ENCODE measurements at places on chromosomes 3 and 15.

DNA sequence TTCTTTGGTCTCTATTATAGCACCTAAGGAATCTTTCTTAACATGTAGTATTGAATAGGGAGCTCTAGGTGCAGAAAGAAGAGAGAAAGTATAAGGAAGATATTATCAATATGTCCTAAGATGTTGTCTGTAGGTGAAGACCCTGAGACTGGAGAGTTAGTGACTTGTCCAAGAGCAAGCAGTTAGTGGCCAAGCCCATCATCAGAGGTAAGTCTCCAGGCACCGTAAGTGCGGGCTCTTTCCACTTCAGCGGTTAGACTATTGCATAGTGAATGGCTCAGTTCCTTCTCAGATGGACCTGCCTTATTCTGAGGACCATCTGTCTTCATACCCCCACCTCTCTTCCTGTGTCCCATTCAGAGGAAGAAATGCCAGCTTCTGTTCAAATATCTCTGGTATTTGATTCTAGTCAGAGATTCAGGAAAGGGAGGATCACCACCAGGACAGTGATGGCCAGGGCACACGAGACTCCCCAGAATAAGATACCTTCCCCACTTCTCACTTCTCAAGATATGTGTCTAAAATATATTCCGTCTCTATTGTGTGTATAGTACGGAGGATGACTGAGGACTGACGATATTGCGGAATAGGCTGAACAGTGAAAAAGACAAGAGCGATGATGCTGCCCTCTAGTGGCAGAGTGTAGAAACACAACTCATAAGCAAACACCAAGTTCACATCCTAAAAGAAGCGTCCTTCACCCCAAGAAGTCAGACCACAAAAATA is 19.1 kb upstream of the ADGRG7 start:
- DNase-seq, result peak; percentile 62

- no peak for DNase-seq
Observed at GRCh38 chr3:83946049-83946448, 1012.7 kb upstream of the CADM2 start.

- no peak for DNase-seq
Observed at GRCh38 chr3:46397111-46397510, 9.8 kb downstream of the CCR5AS start.

DNA sequence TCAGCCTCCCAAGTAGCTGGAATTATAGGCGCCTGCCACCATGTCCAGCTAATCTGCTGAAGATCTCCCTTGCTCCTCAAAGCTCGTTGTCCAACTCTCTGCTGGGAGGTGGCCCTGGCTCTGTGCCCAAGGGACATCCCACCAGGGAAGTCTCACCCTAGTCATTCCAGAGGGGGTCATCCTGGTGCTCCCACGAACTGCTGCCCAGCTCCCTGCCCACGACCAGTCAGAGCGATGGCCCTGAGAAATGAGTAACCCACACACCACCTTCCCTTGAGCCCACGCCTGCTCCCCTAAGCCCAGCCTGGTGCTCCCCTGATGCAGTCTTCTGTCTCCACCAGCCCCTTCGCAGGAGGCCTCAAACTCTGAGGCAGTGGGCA is 5.2 kb downstream of the KLHL25 start:
- DNase-seq, result no peak

DNA sequence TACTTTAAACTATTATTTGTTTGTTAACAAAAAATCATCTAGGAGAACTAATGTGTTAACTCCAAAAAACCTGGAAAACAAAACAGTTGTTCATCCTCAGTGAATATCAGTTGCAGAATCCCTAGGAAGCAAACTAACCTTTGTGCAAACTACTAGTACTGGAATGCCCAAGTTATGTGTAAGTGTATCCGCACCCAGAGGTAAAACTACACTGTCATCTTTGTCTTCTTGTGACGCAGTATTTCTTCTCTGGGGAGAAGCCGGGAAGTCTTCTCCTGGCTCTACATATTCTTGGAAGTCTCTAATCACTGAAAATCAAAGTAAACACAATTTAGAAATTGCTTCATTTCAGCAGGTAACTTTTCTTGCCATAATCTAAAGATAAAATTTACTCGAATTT is 29.8 kb downstream of the DYNC1LI1 start:
- no peak for DNase-seq

DNA sequence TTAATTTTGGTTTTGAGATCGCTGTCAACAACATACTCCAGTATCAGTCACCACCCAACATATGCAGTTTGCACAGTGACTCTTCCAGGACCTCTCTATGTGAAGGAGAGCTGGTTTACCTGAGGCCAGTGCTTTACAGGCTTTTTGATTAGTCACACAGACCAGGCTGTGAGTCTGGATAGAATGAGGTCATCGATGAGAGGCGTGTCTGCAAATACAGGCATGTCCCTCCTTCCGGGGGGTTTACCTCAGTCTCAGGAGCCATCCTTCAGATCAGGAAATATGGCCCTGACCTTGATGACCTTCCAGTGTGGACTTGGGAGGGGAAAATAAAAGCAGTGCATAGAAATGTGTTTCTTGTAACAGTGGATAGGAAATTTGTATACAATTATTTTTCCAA is 46.9 kb downstream of the KBTBD12 start:
- DNase-seq, result no peak

- DNase-seq, result no peak
Observed at GRCh38 chr3:103787879-103788278, 1353.1 kb downstream of the ZPLD1 start.

DNA sequence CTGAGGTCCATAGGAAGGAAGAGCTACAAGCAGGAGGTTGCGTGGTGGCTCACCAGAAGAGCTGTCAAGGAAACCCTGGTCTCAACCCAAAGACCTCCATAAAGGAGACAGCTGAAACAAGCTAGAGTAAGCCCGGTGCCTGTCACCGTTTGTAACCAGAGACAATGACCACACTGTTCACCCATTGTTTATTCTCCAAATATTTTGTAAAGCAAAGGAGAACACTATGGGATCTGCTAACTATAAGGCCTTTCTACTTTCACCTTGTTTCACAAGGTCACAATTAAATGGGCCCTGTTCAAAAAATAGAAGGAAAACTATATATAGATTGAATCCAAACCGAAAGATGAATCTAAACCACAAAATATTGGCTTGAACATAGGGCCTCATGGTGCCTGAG is 128.9 kb upstream of the TPRG1 start:
- no peak for DNase-seq

DNA sequence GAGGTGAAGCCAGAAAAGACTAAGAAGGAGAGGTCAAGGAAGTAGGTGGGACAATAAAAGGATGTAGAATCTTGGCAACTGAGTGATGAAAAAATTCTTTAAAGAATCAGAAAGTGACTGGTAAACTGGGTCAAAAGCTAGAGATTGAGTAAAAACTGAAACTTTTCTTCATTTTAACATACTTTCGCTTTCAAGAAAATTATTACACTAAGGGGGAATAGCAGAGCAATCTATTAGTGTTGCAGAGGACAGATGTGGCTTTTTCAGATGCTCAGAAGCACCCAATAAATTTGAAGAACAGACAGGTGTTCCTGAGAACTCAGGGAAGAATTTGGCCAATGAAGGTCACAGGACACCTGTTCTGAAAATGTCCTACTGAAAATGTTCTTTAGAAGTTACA is 805.4 kb upstream of the ALCAM start:
- DNase-seq, result no peak

- no peak for DNase-seq
Observed at GRCh38 chr3:122064326-122064725, 9.2 kb downstream of the CD86 start.
